ENCODE measurements at places on chromosomes 4 and X.

DNA sequence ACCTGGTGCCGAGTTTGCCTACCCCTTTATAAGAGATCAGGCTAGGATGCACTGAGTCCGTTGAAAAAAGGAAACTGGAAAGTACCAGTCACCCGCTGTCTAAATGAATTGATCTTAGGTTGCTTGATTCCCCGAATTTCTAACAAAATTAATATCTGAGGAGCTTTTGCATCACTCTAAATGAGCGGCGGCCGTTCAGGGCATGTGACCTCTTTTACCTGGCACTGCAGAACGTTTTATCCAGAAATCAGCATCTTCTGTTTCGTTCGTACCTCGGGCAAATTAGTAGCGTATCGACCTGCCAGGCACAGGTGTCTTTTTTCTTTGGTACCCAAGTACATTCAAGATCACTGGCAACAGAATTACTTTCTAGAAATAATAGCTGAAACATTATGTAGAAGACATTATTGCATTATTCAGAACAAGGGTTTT lies 876 bp downstream of the KLHL2 start:
- peak; percentile 23 for DNase-seq

DNA sequence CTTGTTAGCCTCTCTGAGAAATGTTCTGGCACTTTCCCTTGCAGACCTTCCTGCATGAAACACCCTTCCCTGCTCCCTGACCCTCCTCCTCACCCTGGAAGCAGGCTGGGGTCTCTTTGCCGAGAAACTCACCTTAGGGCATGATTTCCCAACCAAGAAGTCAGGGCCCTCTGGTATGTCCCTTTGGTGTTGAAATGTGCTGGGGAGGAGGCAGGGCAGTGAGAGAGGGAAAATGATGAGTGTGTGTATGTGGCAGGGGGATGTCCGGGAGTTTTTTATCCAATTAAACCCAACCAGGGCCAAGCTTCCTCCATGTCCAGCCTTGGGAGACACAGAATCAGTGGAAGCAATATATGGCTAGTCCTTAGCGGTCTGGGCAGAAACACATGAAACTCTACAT lies 5.1 kb downstream of the ELF4 start:
- no peak for DNase-seq

GRCh38 chrX:40582811-40583210 lies 2.0 kb downstream of the ATP6AP2 start:
- DNase-seq: no peak

GRCh38 chr4:3489451-3489962 lies 26.4 kb downstream of the DOK7 start:
- DNase-seq: no peak

- DNase-seq: no peak
Observed at GRCh38 chr4:179586460-179586859, 2144.2 kb upstream of the AGA start.

GRCh38 chrX:111127038-111127437 lies 31.0 kb downstream of the PAK3 start:
- DNase-seq: no peak

DNA sequence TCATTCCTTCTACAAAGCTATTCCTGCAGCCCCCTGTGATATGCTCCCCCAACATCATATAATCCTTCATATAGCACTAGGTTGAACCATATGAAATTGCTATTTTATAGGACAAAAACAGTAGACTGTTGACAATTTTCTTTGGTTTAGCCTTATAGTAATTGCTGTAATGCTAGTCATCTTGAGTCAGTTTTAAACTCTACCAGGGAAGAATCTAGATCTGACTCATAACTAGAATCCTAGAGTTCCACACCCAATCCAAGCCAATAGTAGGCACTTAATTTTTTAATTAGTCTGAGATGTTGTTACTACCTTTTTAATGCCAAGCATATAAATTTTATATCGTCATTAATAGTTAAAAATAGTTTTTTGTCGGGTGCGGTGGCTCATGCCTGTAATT lies 136.8 kb downstream of the CHRNA9 start:
- no peak for DNase-seq

GRCh38 chrX:136823175-136823574 lies 42.4 kb upstream of the ARHGEF6 start:
- DNase-seq: no peak

DNA sequence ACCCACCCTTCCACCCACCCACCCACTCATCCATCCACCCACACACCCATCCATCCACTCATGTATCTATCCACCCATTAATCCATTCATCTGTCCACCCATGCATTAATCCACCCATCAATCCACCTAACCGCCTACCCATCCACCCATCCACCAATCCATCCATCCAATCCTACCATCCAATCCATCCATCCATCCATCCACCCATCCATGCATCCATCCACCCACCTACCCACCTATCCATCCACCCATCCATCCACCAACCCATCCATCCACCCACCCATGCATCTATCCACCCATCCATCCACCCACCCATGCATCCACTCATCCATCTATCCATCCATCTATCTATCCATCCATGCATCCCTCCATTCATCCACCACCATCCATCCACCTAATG lies 34.8 kb upstream of the AFAP1 start:
- no peak for DNase-seq

DNA sequence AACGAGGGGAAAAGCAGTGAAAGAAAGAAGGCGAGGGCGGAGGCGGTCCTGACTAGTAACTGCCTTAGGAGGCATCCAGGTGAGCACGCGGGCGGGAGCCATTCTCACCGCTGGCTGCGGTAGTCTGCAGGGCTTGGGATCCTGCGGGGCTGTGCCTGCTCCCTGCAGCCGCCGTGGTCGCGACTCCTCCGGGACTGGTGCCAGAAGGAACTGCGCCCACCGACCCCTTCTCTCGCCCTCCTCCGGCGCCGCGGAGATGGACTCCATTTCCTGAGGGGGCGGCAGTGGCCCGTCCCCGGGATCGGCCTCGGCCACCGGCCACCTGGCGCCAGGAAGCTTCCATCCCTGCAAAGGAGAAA lies 543 bp downstream of the NFXL1 start:
- DNase-seq: no peak

DNA sequence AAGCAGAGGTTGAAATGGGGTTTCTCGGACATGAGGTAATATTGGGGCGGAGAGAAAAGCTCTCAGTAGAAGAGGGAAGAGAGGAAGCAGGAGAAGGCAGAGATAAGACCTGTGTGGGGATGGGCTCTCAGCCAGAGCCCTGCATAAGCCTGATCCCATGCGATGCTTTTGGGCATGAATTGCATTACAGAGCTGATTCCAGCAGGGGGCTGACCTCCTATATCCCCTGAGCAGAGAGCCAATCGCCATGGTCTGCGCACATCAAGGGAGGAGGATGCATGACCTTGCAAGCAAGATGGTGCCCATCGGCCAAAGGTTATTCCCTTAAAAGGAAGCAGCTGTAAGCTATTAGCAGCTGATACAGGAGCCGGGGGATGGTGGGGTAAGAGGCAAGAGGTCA lies 7.6 kb downstream of the ANOS1 start:
- no peak for DNase-seq

DNA sequence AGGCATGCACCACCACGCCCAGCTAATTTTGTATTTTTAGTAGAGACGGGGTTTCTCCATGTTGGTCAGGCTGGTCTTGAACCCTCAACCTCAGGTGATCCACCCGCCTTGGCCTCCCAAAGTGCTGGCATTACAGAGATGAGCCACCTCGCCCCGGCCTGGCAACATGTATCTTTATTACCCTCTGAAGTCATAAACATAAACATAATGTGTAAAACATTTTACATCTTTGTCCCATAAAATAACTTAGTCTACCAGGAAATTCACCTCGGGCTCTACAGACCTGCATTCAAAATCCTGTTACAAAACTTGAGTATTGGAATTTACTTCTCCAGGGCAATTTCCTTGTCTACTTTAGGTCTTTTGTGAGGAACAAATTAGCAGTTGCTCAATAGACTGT lies 68.1 kb upstream of the DUSP21 start:
- no peak for DNase-seq

GRCh38 chr4:94603170-94603747 lies 151.5 kb downstream of the PDLIM5 start:
- no peak for DNase-seq

GRCh38 chr4:34258176-34258575 lies 1986.1 kb downstream of the ARAP2 start:
- no peak for DNase-seq

- DNase-seq: no peak
Observed at GRCh38 chr4:31234901-31235300, 514.7 kb downstream of the PCDH7 start.

DNA sequence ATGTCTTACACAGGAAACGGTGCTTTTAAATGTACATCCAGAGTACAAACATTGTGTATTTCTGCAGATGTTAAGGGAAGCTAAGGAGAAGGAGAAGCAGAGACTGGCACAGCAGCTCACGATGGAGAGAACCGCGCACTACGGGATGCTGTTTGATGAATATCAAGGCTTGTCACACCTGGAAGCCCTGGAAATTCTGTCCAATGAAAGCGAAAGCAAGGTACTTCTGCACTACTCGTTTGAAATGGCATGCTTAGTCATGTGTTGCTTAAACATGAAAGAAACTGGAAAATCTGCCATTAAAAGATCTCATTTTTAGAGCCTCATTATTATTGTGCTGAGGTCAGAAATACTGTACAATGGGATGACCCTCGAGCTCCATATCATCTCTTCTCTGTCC lies 47.2 kb downstream of the FAM114A1 start:
- DNase-seq: no peak

GRCh38 chrX:3166670-3167455 lies 125.6 kb downstream of the ARSF start:
- DNase-seq: no peak

GRCh38 chrX:7706032-7706431 lies 136.9 kb upstream of the VCX start:
- DNase-seq: no peak

DNA sequence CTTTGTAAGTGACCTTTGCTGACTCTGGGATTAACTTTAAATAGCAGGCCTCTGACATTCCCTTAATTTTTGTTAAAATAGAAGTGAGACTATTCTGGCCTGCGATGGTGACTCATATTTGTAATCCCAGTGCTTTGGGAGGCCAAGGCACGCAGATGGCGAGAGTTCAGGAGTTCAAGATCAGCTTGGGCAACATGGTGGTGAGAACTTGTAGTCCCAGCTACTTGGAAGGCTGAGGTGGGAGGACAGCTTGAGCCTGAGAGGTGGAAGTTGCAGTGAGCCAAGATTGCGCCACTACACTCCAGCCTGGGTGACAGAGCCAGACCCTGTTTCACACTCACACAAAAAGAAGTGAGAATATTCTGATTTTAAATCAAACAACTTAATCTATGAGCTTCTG lies 27.3 kb downstream of the ZNF330 start:
- DNase-seq: no peak

DNA sequence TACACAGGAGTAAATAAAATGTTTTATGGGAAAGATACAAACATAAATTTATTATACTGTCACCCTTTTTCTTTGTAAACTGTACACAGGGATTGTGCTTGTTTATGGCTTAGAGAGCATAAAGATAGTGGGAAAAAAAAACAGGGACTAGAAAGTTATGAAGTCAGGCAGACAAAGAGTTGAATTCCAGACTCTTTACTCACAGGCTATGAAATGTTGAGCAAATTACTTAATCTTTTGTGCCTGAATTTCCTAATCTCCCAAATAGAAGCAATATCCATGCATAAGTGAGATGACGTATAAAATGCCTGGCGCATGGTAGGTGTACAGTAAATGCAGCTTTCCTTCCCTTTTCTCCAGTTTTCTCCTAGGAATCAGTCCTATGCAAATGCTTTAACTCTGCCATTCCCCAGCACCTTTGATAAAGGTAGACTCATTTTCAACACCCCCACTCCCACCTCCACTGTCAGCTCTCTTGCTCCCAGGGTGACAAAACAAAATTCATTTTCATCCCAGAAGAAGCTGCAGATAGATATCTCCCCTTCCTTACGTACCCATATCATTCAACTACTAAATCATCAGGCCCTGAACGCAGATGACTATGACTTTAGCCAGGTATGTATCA lies 44.5 kb upstream of the BTC start:
- no peak for DNase-seq

DNA sequence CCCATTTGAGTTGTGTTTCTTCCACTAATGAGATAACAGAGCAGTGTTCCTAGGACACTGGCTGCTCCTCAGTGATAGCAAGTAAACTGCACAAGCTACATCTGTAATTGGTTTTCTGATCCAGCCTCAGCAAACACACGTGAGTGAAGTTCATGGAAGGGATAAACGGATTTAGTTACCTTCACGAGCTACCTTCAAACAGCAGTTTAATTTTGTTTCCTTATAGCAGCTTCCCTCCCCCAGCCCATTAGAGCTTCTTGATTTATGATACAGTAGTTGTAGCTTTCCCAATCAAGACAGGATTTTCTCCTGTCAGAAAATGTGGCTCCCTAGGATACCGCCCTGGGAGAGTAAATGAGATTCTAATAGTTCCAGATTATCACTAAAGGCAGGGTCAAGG lies 634.2 kb upstream of the FAT1 start:
- DNase-seq: no peak

DNA sequence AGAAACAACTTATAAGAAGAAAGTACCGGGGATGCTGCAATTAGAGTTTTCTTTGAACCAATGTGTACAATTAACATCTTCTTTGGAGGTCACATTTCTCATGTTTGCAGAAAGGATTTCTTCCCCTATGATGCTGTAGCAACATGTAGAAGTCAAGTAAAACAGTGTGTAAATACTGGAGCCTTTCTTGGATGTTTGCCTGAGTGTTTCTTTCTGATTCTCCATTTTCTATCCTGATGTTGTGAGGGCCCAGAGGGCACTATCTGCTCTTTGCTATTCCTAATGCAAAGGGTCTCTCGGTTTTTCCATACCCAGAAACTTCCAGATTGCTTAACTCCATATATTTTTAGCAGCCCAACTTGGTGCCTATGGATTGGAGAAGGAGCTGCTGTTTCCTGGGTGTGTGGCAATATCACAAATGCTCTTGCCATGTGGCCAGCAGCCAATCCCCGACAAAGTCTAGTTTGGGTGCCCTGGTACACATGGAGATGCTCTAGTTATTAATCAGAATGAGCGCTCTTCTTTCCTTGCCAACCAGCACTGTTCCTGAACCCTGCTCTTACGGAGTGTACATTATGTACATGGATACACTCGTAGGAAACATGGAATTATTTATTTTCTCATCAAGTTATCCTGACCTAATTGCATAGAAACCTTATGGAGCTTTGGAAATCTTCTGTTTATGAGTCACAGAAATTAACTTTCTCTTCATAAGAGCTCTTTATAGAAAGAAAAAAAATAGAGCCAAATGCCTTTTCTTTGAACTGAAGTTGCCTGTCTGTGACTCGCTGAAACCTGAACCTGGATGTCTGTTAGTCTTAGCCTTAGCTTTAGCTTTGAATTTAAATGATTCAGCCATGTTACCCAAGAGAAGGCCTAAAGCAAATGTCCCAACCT lies 67.0 kb upstream of the GPC4 start:
- no peak for DNase-seq

GRCh38 chrX:23656091-23656490 lies 11.2 kb upstream of the PRDX4 start:
- no peak for DNase-seq

DNA sequence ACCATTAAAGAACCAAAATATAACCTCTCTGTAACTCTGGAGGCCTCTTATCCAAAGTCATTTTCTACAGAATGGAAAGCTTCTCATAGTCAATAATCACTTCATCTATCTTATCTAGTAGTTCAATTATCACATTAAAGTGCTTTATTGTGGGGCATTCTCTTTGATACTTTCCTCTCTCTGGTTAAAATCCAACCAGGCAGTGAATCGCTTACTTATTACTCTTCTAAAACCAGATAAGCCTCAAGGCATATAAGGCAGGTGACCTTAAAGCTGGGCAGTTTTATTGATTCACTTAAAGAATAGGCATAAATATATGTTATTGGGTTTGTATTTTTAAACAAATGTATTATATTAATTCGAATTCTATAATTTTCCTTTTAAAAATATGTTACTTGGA lies 2162.1 kb upstream of the TENM3 start:
- no peak for DNase-seq
